ENCODE measurements at places on chromosomes 4 and X.

GRCh38 chr4:140071806-140072205 lies 82.2 kb downstream of the MAML3 start:
- DNase-seq: no peak

GRCh38 chr4:70772929-70773555 lies 51.3 kb downstream of the RUFY3 start:
- no peak for DNase-seq

DNA sequence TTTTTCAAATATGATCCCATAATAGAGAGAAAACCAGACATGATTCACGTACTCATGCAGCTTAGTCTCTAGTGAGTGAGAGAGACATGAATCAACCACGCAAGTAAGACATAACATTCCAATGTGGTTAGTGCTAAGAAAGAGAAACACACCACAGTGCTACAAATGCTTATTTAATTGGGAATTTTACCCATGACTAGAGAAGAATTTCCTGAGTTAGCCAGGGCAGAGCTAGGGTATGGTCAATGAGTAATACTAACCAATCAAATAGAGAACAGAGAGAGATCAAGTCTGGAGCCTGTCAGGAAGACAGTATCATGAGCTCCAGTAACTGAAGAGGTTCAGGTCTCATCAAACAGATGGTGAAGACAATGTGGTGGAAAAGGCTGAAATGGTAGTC lies 495.2 kb downstream of the PDGFC start:
- DNase-seq: no peak

- DNase-seq: no peak
Measured at GRCh38 chr4:165011403-165011802, 20.4 kb upstream of the TRIM60 start.

- no peak for DNase-seq
Measured at GRCh38 chrX:13599491-13599890, 30.1 kb downstream of the EGFL6 start.

All from thoracic aorta (tissue), 2 donors.